ENCODE measurements at places on chromosomes 12 and 14.

DNA sequence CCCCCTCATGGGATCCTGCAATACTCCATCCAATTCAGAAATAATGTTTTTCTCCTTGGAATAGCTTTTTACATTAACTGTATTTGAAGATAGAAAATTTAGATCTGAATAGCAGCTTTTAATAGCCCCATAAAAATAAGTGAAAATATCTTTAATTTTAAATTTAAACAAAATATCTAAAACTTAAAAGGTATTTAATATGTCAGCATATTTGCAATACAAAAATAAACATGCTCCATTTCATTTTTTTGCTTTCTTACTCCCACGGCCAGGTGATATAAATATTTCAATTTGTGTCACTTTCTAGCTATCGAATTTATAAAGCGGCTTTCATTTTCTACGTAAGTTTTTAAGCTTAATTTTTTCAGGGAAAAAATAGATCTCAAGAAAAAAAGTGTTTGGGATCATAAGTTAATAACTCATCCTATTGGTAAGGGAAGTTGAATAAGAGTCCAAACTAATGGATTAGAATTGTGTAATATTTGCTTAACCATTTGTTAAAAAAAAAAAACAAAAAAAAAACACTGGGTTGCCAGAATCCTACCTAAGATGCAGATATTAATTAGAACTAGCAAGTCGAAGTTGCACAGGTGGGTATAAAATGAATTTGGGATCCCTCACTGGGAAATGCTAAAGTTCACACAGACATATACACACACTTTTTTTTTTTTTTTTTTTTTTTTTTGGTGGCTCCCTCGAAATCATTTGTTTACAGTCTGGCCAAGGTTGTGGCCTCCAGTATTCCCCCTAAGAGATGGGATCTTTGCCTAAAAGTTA is 47.6 kb downstream of the PPP2R5C start:
- no peak for DNase-seq

GRCh38 chr12:1841586-1842182 is 21.3 kb downstream of the LRTM2 start:
- no peak for DNase-seq

- no peak for DNase-seq
Measured at GRCh38 chr12:46223047-46223446, 45.8 kb downstream of the SLC38A1 start.

DNA sequence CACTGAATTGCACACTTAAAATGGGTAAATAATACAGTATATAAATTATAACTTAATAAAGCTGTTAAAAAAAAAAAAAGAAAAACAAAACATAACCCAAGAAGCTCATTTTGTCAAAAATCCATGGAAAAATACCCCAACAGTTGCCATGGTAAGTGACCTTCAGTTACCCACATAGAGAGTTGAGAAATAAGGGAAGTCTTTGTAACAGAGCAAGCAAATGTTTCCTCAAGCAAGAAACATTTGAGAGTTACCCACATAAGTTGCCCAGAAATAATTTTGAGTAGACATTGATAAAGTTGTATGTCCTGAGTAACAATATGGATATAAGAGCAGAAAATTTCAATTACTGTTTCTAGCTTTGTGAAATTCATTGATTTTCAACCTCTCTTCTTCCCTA is 227.4 kb downstream of the CCDC59 start:
- no peak for DNase-seq

- no peak for DNase-seq
Measured at GRCh38 chr14:60510951-60511599, 2.1 kb downstream of the SIX6 start.

- DNase-seq = no peak
Measured at GRCh38 chr12:50275556-50275955, 7.8 kb downstream of the LIMA1 start.

DNA sequence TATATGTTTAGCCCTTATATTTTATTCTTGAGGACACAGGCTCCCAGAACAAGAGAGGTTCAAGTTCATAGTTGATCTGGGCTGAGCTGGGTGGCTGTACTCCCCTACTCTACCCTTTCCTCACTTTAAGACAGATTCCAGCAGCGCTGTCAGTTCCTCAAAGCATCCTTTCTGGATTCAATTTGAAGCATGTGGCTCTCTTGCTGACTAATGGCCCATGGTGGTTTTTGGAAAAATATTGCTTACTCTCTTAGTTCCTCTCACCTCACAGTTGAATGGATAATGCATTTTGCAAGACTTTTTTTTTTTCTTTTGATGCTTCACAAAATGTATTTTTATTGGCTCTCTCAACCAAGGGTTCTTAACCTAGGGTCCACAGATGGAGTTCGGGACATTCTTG is 4.1 kb downstream of the PELI2 start:
- no peak for DNase-seq

- no peak for DNase-seq
Measured at GRCh38 chr12:108101605-108102175, 27.4 kb upstream of the WSCD2 start.

GRCh38 chr12:2638273-2639019 is 156.3 kb upstream of the FKBP4 start:
- DNase-seq = no peak

- DNase-seq = no peak
Measured at GRCh38 chr12:81712536-81712935, 46.6 kb downstream of the PPFIA2 start.

- DNase-seq = peak; percentile 5
Measured at GRCh38 chr14:71698027-71698426, 234.2 kb upstream of the RGS6 start.
